ENCODE measurements at places on chromosomes 13 and 19.

- no peak for DNase-seq
Measured at GRCh38 chr13:44128552-44129001, 245.0 kb upstream of the SERP2 start.

DNA sequence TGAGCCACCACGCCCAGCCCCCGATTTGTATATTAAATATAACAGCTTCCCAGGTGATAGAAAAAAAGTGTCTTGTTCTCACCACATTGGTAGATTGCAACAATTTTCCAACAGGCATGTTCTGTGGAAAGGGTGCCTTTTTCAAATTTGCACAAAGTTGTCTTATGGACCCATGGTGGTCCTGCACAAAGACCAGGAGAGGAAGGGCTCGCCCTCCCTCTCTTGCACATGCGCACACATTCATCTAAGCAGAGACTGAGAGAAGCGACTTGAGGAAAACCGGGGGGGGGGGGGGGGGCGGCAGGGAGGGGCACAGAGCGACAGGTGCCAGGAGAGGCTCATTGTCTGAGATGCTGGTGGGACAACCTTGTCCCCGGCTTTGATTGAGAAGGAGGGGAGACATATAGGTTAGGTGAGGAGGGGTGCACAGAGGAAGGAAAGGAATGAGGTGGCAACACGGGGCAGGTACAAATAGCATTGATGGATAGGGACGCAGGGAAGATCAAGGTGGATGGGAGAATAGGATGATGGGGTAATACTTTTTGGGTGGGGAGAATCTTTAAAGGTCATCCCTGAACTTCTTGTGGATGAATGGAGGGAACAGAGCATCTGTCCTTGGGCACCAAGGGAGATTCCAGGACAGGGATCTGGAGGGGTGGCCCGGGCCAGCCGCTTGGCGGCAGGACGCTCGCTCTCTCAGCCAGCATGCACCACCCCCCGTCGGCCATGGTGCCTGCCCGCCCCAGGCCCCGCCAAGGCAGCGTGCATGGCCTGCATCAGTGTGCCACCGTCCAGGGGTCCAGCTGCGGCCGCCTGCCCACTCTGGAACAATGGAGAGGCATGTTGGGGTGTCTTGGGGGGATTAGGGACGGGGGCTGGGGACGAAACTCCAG, 76.0 kb downstream of the IER2 start:
- no peak for DNase-seq

DNA sequence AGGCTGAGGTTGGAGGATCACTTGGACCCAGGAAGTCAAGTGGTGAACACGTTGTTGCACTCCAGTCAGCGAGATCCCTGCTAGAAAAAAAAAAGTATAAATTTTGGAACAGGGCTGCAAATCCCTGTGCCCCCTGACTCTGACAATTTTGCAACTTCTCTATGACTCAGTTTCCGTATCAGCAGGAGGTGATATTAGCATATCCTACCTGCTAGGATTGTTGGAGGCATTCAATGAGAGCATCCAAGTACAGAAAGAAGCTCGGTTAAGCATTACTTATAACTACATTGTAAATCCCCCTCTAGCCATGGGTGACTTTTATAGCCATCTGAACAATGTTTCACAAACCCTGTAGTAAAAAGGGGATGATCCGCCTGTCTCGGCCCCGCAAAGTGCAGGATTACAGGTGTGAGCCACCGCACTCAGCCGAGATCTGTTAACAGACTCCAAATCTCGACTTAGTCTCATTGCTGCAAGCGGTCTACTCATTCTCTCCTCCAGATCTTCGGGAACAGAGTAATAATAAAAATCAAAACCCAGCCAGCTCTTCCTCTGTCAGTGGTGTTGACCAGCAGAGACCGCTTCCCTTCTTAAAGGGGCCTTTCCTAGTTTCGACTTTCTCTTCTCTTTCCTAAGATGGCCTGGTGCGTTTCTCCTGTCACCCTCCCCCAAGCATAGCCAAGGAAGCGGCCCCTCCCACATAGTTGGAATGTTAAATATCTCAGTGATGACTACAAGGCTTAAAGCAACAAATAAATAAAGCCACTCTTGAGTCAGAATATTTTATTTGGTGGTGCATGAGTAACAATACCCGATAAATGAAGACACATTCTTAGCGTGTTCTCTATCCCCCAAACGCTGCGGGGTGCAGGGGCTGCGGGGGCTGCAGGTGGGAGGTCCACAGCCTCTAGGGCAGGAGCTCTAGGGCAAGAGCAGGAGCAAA, 10.3 kb upstream of the BICRA start:
- no peak for DNase-seq

DNA sequence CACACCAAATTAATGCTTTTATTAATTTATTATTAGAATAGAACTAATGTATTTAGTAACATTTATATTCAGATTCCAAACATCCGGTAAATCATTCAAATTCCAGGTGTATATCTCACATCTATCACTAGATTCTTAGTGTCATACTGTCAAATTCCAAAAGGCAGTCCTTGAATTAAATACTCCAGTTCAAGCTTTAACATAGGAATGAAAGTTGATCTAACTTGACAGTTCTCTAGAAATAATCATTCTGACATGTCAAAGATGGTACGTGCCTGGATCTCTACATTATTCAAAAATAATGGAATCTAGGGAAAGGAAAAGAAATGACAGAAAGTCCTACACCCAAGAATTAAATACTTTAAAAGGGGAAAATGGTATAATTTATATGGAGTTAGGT, 1161.5 kb downstream of the PCDH9 start:
- DNase-seq: no peak

- no peak for DNase-seq
Measured at GRCh38 chr19:18456279-18456678, 18.3 kb upstream of the ISYNA1 start.

- DNase-seq: no peak
Measured at GRCh38 chr13:111319521-111319920, 921 bp upstream of the TEX29 start.

- DNase-seq: no peak
Measured at GRCh38 chr13:50152655-50153309, 137.5 kb downstream of the KCNRG start.

DNA sequence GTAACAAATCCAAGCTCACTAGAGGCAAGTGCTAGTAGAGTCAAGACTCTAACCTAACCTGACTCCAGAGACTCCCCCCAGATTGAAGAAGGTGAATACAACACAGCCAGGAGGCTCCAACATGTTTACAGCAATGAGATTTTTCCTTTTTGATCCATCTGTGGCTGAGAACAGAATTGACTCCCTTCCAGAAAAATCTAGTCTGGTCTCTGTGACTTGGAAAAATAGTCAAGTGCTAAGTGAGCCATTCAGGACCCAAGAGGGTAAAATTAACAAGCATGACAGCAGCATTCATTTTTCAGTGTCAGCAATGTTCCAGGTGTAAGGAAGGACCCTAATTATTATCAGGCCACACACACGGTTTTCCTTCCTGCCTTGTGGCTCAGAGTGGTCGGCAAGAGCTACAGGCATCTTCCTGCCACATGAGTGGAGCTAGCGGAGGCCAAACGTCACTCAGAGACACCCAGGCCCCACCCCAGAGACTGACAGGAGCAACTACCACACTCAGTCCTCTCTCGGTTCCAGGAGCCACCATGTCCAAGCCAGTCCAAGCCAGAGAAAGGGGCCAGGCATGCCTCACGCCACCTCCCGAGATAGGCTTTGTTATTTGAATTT, 395.1 kb downstream of the FOXO1 start:
- no peak for DNase-seq

DNA sequence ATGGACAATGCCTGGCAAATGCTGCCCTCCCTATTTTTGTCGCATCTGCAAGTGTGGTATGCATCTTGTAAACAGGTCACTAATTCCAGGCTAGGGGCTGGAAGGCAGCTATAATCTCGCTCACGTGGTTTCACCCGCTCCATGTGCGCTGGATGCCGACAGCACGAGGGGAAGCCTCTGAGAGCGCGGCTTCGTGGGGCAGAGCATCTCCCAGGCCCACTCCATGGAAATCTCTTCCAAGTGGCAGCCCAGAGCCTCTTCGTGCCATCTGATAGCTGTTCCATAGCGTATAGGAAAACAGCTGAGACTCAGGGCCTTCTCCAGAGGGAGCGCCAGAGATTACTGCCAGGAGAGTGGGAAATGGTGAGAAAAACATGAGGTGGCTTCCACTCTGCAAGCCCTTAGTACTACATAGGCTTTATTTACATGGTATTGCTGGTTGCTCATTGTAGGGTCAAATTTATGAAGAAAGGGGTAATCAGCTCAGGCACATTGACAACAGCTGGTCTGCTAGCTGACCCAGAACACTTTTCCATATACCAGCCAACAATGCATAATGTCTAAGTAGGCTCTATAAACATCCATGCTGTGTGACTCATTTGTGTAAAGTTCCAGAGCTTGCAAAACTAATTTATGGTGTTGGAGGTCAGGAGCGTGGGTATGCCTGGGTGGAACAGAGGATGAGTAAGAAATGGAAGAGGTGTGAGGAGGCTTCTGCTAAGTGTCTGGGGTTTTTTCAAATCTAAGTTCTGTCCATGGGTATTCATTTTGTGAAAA, 165.2 kb downstream of the SHISA2 start:
- no peak for DNase-seq

DNA sequence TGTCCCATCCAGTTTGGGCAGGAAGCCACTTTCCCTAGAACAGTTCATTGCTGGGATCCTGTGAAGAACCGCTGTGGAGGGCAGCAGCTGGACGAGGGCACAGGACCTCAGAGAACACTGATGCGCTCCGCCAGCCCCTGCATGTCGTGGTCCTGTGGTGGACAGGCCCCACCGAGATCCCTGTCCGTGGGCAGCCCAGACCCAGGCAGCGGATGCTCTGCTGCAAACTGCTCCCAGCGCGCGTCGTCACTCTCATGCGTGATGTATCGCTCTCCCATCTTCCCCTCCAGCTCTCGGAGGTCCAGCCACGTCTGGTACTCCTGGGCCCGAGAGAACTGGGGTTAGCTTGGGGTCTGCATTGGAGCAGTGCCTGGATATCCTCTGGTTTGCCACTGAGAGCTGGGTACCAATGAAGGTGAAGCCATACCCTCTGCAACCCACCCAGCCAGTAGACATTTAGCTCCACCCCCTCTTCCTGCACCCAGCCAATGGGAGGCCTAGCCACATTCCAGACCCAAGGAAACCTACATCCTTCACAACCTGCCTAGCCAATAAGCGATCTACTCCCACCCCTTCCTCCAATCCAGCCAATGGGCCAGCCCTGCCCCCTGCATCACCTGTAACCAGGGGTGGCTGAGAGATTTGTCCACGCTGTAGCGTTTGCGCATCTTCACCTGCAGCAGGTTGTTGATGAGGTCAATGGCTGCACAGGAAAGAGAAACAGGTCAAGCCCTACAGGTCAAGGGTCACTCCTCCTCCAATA, 13.6 kb upstream of the DACT3 start:
- DNase-seq: no peak

- no peak for DNase-seq
Measured at GRCh38 chr19:3034406-3034655, 5.3 kb upstream of the TLE2 start.

DNA sequence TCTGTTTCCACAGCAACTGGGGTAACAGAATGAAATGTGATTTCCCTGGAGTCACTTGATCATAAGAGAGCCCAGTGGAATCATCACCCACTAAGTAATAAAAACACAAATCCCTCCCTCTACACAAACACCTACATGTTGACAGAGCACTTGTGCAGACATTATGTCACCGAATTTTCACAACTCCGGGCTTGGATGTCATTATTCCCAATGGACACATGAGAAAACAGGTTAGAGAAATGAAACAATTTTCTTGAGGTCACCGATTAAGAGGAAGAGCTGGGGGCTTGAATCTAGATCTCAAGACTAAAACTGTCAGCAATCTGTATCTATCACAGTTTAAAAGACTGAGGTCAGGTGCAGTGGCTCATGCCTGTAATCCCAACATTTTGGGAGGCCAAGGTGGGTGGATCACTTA, 3.1 kb downstream of the XRCC1 start:
- no peak for DNase-seq

GRCh38 chr19:49916839-49917733, 11.9 kb upstream of the ATF5 start:
- no peak for DNase-seq

- DNase-seq: no peak
Measured at GRCh38 chr13:79740991-79741390, 260.0 kb downstream of the NDFIP2 start.

GRCh38 chr13:100443998-100444328, 144.6 kb downstream of the GGACT start:
- no peak for DNase-seq

DNA sequence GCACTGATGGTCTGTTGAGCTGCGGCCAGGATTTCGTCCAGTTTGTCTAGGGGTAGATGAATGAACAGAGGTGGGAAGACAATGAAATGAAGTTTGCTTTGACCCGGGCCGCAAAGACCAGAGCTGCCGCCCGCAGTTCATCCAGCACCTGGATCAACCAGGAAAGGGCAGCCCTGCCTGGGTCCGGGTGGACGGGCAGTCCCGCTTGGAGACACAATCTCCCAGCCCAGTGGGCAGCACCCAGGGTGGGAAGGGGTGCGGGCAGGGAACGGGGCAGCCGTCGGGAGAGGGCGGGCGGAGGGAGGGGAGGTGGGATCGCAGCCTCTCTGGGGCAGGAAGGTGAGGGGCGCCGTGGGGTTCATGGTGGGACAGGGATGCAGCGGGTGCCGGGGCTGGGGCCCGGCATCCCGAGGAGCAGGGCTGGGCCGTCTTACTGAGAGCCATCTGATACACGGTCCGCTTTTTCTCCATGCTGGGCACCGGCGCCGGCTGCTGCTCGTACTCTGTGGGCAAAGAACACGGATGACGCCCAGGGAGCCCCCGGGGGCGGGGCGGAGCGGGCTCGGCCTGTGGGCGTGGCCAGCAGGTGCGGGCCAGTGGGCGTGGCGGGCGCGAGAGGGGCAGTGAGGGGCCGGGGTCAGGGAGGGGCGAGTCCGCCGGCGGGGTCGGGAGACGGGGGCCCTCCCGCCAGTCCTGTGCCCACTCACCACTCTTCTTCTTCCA, 33.1 kb downstream of the SHANK1 start:
- DNase-seq: no peak

DNA sequence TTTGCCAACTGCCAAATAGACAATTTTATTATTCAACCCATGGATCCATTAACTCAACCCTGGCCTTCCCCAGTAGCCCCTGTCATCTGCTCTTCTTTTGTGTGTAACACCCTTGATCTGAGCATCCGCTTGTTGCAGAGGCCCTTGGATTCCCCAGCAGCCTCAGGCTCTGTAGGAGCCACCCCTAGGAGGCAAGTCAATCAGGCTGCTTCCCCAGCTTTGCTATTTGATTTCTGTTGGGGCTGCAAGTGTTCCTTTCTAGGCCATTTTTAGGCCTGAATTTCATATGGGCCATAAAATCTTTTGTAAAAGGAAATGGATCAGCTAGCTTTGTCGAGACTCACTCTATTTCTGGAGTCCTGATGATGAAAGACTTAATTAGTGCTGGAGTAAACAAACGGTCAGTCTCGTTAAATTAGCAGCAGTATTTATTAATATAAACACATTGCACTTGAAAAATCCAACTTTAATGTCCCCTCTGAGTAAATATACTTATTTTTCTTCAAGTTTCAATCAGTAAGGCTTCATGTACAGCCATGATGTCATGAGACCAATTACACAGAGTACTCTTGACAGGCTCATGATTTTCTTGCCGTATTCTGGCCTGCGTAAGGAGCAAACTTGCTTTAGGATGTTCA, 105.3 kb downstream of the RGCC start:
- DNase-seq: no peak

- no peak for DNase-seq
Measured at GRCh38 chr13:107351305-107351704, 783.4 kb upstream of the ARGLU1 start.

- no peak for DNase-seq
Measured at GRCh38 chr19:6185835-6186834, 50.7 kb downstream of the ACSBG2 start.

All from vagina (tissue), 2 donors.